ENCODE measurements at places on chromosomes 5 and 9.

- no peak for DNase-seq
These were observed 250.0 kb downstream of the NR3C1 start for GRCh38 chr5:143153332-143154119.

DNA sequence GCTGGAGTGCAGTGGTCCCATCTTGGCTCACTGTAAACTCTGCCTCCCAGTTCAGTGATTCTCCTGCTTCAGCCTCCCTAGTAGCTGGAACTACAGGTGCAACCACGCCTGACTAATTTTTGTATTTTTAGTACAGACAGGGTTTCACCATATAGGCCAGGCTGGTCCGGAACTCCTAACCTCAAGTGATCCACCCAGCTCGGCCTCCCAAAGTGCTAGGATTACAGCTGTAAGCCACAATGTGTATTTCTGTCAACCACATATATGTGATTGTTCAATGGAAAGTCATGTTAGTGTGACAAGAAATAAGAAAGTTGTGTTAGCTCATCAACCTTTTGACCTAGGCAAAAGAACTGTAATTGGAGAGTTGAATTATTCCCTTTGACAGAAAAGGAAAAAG, 677.1 kb upstream of the CHD1 start:
- no peak for DNase-seq

- DNase-seq: no peak
These were observed 102.6 kb downstream of the CAAP1 start for GRCh38 chr9:26789959-26790358.

DNA sequence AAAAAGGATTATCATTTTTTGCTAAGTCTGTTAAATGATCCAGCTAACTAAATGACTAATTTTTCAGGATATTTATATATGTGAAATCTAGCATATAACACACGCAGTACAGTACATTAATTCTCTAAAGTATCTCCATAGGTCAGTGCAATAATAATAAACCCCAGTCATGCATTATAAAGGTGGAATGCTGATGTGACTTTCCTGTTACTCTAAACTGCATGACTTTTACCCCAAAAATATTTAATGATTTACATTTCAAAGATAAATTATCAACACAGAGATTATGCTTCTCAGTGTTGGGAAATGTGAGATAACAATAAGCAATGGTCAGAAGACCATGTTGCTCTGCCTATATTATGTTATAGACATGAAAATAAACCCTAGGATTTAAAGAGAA, 34.1 kb upstream of the PAM start:
- DNase-seq: no peak

GRCh38 chr5:112239996-112240395, 179.1 kb downstream of the EPB41L4A start:
- DNase-seq: no peak

DNA sequence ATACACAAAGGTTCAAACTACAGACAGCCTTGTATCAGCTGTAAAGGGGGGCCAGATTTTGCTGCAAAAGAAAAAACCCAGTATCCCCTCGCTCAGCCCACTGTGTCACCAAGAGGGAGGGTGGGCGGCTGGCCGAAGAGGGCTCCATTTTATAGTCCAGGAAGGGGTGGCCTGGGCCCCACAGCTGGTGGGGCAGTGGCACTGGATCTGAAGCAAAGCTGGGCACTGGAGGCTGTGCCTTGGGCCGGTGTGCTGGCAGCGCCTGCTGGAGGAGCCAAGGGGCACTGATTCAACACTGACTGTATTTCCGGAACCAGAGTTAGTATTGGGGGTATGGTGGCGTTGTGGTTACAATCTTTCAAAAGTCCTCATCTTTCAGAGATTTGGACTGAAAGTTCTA, 9.1 kb downstream of the BRD3 start:
- no peak for DNase-seq

- DNase-seq: no peak
These were observed 1.3 kb downstream of the TLX3 start for GRCh38 chr5:171310212-171310818.

GRCh38 chr5:8196061-8196460, 327.1 kb downstream of the MTRR start:
- DNase-seq: no peak

GRCh38 chr9:92378865-92379560, 25.4 kb downstream of the OGN start:
- DNase-seq: no peak

GRCh38 chr9:93456022-93456421, 2.6 kb upstream of the FAM120AOS start:
- no peak for DNase-seq

GRCh38 chr9:108103046-108103693, 613.6 kb upstream of the KLF4 start:
- no peak for DNase-seq

- no peak for DNase-seq
These were observed 10.9 kb downstream of the PTPN3 start for GRCh38 chr9:109487247-109487646.

DNA sequence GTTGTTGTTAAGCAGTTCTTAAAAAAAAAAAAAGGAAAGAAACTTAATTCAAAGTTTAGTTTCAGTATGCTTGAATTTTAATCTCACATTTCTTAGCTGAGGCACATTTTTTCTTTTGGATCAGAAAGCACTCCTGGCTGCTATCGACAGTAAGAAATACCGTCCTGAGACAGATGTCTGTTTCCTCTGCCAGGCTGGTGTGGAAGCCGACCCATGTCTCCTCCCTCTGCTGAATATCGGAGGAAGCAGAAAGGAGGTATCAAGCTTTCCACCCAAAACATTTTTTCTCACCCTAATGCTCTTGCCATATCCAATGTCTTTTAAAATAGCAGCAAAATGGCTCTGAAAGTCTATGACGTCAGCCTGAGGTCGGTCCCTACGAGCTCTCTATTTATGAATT, 208.1 kb downstream of the TLE4 start:
- DNase-seq: no peak

DNA sequence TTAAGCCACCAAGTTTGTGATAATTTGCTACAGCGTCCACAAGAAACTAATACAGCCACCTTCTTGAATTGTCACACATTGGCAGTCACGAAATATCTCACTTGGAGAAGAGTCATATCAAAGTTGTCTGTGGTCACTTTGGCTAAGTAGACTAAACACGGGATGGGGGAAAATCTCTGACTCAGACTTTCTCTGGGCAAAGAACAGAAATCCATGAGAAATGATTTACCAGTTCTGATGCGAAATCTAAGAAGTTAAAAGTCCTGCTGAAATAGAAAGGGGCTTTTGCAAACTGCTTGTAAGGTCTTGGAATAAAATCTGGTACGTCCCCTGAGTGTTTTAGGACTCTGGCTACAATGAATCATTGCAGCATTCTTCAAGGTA, 158.4 kb downstream of the COL23A1 start:
- DNase-seq: no peak

DNA sequence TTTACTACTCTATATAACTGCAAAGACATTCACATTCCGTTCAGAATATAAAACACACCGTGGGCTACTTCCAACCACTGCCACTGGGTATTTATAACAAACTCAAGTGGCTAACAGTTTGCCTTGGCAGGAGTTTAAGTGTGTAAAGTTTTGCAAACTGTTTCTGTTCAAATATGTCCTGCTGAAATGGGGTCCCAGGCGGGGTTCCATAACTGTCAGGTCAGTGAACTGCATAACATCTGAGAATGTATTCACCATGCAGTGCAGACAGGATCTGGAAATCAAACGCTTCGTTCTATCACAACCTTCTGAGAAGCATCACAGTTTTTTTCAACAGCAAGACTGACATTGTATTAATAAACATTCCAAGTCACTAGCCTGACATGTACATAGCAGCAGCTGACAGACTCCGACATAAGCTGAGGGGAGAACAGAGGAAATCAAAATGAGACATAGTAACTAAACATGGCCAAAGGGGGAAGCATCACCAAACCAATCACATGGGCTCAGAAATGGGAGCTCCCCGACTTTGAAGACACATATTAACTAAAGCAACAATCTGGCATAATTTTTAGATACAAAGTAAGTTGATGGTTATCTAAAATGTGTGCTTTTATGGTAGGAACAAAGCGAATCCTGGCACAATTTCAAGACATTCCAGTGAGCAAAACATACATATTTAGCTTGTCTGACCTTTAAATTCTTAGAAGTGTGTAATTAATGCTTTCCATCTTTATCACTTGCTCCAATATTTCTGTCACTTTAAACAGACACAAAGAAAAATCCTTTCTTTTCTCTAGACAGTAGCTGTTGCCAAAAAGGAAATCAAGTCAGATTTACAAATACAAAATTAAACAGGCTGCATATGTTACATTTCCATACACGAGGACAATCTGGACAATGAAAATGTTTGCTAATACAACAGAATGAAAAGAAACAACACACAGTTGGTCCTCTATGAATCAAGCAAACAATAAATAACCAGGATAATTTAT, 156.8 kb downstream of the MAPKAP1 start:
- DNase-seq: no peak

GRCh38 chr5:634191-634590, 22.1 kb downstream of the CEP72 start:
- no peak for DNase-seq

DNA sequence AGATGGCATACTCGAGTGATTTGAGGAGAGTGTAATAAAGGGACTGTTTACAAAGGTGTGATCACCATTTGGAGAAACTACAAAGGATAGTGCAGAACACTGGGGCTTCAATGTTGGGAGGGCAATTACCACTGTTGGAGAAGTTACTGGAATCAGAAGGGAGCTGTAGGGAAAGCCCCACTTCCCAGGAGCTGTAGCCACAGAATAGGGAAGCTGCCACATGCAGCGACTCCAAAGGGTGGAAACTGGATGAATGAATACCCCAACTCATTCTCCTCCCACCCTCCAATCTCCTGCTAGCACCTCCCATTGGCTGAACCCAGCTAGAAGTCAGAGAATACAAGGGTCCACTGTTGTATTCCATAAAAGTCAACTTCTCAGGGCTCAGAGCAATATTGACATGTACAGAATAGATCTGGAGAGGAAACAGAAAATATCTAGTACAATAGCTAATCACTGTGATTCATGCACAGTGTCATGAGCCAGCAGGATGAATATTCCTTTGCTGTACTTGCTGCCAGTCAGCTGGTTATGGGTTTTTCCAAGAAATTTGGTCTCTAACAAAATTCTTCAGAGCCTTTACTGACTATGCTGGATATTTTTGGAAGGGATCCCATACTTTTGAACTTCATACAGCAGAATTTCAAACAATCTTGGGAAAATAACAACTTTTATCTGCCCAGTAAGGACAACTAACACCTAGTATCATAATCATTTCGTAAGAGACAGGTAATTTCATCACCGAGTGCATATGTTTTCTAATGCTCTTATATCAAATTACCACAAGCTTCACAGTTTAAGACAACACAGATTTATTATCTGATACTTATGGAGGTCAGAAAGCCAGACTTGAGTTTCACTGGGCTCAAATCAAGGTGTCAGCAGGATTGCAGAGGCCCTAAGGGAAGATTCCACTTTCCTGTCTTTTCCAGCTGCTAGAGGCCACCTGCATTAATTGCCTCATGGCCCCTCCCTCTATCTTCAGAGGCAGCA, 39.6 kb downstream of the PDCD1LG2 start:
- DNase-seq: no peak

DNA sequence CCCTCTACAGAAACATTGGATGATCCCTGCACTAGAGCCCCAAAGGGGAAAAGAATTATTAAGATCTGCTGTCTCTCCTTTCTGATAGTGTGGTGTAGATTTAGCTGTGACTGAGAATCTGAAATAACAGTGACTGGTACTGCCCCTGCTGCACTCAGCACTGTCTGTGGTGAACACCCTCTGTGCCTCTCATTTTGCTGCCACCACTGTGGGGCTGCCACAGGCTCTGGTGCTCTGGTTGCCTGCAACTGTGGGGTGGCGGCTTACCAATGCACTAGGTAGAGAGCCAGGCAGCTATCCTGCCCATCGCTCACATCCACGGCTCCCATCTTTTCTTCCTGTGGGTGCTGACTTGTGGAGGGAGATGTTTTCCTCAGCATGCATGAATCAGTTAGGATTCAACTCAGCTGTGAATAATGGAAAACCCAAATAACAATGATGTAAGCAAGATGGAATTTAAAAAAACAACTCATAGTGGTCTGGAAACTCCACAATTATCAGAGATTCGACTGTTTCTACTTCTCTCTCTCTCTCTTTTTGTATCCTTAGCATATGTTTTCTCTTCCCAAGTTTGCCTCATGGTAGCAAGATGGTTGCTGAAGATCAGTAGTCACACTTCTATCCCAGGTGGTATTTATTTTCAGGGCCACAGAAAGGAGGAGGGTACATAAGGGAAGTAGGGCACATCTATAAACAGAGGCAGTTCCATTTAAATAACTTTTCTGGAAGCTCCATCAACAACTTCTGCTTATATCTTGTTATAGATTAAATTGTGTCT, 99.8 kb upstream of the DAP start:
- DNase-seq: no peak

GRCh38 chr5:98516701-98517100, 256.8 kb upstream of the RGMB start:
- no peak for DNase-seq

GRCh38 chr5:132797651-132798050, 15.5 kb upstream of the SOWAHA start:
- no peak for DNase-seq

GRCh38 chr5:76548525-76549229, 74.5 kb downstream of the F2RL2 start:
- no peak for DNase-seq

- no peak for DNase-seq
These were observed 133.4 kb downstream of the DAB2IP start for GRCh38 chr9:121784731-121785411.

GRCh38 chr9:91187965-91188344, 173.8 kb downstream of the AUH start:
- no peak for DNase-seq

DNA sequence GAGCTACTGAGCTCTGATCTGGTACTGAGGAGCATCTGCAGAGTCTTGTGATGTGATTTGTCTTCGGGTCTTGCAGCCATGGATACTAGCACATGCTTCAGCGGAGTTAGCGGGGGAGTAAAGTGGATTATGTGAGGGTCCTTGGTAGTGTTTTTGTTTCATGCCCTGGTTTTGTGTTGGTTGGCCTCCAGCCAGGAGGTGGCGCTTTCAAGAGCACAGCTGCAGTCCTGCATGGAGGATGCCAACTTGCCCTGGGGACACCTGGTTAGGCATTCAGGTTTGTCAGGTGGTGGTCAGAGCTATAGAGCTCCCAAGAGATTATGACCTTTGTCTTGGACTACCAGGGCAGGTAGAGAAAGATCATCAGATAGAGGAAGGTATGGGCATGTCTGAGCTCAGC, 185.8 kb upstream of the CDH6 start:
- DNase-seq: no peak

DNA sequence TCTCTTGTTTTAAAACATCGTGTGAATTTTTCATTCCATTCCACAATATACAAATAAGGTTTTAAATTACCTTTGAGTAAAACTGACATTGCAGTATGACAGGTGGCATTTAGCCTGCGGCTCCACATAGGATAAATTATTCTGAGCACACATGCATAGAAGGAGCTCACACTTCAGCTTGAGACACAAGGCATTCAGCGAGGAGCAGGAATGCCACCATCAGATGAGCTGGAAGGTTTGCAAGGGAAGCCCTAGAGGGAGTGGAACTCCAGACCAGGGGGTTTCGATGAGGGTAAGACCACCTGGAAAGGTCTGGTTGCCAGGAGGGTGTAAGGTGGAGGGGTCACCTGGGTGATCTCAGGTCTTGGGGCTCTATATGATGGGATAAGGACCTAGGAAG, 259.0 kb upstream of the ADRA1B start:
- no peak for DNase-seq

- no peak for DNase-seq
These were observed 22.4 kb upstream of the KIF12 start for GRCh38 chr9:114121227-114122135.

Data from stimulated activated CD4-positive, alpha-beta T cell treated with anti-CD3 and anti-CD28 coated beads, Interleukin-15, amount 100 ng/mL, for 1 hour (primary cell).